ENCODE measurements at places on chromosomes 3 and 15.

DNA sequence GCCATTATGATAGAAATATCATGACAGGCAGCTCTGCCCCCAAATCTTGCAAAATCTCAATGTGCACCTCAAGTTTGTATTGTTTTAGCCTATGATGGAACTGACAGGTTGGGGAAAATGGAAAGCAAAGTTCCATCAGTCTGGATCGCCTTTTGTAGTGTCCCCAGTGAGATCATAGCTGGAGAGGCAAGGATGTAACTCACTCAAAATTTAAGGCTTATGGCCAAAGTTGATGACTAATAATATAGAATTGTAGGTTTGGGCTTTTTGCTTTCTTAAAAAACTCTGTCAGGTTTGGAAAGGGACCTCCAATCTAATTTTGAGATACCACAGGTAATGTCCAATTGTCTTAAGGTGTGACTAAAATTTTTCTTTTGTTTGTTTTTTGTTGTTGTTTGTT lies 1.4 kb upstream of the ACP3 start:
- DNase-seq = no peak

GRCh38 chr3:79947469-79947868 lies 179.7 kb upstream of the ROBO1 start:
- no peak for DNase-seq

GRCh38 chr15:34079904-34080303 lies 21.8 kb downstream of the EMC7 start:
- DNase-seq = no peak

DNA sequence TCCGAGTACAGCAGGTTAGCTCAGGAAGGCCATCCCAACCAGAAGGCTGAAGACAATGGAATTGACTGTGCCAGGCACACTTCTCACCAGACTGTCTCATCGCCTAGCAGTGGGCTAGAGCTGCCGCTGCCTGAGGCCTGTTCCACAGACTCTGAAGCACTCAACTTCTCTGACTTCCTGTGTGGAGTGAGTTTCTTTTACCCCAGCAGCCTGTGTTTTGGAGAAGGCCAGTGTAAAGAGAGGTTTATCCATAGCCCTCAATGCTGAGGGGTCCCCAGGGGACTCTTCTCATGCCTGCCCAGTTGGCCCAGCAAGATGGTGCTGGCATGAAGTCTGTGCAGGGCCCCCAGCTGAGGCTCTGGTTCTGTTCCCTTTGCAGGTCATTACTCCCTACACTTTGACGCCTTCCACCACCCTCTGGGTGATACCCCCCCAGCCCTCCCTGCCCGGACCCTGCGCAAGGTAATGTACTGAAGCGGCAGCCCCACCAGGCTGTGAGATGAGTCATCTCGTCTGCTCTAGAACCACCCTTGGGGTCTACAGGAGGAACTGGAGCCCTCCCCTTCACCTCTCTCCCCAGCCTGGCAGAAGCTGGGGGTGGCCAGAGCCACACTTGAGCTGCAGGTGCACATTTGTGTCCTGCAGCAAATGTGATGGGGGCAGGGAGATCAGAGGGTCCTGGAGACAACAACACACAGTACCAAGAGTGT lies 5.2 kb upstream of the MANF start:
- DNase-seq = no peak

DNA sequence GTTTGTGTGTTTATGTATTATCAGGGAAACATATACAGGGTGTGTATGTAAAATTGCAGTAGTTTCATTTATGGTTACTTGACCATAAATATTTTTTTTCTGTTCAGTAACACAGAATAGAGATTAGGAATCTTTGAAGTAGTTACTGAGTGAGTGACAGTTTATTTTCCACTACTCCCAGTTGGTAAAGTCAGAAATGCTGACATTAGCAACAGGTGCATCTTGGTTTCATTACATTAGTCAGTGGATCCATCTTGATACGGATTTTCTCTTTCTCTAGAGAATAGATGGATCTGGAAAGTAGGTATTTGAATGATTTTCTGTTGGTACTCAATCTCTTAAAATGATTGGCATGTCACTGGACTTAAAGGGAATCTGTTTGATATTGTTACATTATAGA lies 6.0 kb downstream of the UBE2E2 start:
- DNase-seq = no peak

DNA sequence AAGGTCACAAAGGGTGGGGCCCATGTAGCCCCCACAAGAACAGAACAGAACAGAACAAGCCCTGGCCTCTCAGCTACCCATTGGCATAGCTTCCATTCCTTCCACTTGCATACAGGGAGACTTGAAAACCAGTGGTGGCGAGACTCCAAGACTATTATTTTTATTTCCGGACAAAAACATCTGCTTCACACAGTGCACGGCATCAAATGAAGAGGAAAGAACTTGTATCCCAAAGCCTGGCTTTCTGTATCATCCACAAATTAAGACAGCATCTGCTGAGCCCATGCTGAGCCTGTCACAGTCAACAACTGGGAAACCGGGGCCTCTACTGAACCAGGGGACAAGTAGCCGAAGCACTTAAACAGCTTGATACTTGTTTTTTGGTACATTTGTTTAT lies 56.0 kb downstream of the CLEC3B start:
- no peak for DNase-seq

- no peak for DNase-seq
Observed at GRCh38 chr3:111910806-111911205, 51.7 kb downstream of the PHLDB2 start.

GRCh38 chr15:80483725-80484161 lies 79.6 kb downstream of the ARNT2 start:
- no peak for DNase-seq

Measured in NCI-H460 (cell line).